CD4-positive, alpha-beta T cell treated with Interleukin-12 subunit alpha and Interleukin-12 subunit beta, for 1 hour (primary cell): ENCODE measurements at places on chromosomes 13 and 19.

GRCh38 chr13:23081901-23082300, 98.9 kb upstream of the SGCG start:
- no peak for DNase-seq

- DNase-seq: no peak
Measured at GRCh38 chr13:29688193-29688592, 92.7 kb upstream of the SLC7A1 start.

GRCh38 chr19:5166262-5166661, 174.3 kb downstream of the PTPRS start:
- no peak for DNase-seq

DNA sequence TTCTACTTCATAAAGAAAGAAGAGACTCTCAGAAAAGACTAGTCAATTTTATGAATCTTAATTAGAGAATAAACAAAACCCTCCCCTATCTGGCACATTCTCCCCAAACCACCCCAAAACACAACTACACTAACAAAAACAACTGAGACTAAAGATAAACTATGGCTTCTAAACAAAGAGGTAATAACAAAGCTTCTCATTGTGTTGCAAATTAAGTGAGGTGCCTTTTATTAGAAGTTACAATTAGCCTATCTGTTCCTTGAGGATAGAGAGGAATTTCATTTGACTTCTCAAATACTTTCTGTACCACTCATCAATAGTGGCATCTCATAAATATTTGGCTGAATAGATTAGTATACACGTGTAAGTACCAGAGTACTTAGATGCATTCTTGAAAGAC, 1196.2 kb downstream of the PCDH9 start:
- DNase-seq: no peak

- DNase-seq: no peak
Measured at GRCh38 chr13:106101201-106101600, 434.3 kb downstream of the EFNB2 start.

- DNase-seq: no peak
Measured at GRCh38 chr13:27920677-27921420, 1.0 kb downstream of the PDX1 start.

DNA sequence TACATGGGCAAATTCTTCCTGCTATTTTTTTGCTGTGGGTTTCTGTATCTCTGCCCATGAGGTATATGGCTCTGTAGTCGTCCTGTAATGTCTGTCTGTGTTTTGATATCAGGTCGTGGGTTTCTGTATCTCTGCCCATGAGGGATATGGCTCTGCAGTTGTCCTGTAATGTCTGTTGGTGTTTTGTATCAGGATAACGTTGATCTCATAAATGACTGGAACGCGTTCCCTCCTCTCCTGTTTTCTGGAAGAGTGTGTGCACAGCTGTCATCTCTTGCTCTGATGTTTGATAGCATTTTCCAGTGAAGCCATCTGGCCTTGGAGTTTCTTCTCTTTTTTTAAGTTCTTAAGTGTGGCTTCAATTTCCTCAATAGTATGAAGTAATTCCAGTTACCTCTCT, 57.2 kb downstream of the SOX1 start:
- DNase-seq: no peak

GRCh38 chr13:112870051-112870331, 99.0 kb upstream of the MCF2L start:
- DNase-seq: no peak

- no peak for DNase-seq
Measured at GRCh38 chr19:52943884-52944643, 18.6 kb downstream of the ZNF816 start.

- DNase-seq: no peak
Measured at GRCh38 chr19:48629599-48630295, 7.4 kb downstream of the DBP start.

GRCh38 chr13:75217949-75218348, 264.0 kb downstream of the TBC1D4 start:
- DNase-seq: no peak

- DNase-seq: no peak
Measured at GRCh38 chr19:4977299-4978174, 8.6 kb downstream of the KDM4B start.

GRCh38 chr13:94914895-94915294, 202.6 kb upstream of the SOX21 start:
- no peak for DNase-seq

DNA sequence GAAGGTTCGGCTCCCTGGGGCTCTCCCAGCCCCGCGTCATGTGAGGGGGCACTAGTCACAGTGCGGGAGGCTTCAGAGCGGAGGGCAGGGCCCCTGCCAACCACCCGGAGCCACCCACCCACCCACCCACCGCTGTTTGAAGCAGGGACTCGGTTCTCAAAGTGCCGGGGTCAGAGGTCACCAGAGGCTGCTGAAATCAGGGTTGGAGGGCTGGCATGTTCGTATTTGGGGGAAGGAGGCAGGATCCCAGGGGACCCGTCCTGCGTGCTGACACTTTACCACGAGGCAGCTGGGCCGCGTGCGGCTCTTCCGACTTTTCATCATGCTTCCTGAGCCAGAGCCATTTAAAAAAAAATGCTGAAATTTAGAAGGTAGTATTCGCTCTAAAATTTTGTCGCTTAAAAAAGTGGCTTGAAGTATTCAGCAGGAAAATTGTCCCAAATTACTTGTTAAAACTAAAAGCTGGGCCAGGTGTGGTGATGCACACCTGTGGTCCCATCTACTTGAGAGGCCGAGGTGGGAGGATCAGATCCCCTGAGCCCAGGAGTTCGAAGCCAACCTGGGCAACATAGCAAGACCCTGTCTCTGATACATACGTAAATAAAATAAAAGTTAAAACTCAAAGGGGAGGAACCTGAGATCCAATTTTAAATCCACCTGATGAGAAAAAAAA, 21.2 kb downstream of the ATP11A start:
- no peak for DNase-seq

GRCh38 chr19:341386-342127, 3.0 kb downstream of the MIER2 start:
- no peak for DNase-seq

DNA sequence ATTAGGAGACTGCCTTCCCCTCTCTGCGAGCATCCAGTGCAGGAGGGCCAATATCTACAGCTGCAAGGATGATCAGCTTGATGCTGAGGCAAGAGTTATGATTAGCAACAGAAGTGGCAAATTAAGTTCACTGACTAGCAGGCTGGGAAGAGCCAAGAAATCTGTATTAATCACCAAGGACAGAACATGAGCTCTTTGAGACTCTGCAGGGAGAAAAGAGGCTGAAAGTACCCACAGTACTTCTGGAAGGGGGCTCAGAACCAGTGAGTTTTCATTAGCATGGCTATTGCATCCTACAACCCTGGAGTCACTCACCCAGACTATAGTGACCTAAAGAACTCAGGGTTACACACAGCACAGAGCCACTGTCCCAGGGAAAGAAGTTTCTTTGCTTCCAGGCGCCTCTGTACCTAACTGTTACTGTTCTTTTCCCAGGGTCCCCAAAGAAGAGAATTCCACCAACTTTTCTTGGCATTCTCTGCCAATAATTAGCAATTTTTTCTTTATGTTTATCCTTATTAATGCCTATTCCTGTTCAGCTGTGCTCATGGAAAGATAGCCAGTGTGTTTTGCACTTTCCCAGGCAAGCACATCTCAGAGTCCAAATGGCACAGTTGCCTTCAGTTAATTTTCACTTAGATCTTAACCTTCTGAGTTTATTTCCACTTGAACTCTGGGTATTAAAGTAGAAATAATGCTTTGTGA, 25.8 kb upstream of the MEDAG start:
- DNase-seq: no peak

GRCh38 chr13:99331881-99332293, 24.7 kb upstream of the GPR183 start:
- DNase-seq: no peak
